Cortex of kidney (tissue), 1 donor: ENCODE measurements at places on chromosomes 7 and 10.

DNA sequence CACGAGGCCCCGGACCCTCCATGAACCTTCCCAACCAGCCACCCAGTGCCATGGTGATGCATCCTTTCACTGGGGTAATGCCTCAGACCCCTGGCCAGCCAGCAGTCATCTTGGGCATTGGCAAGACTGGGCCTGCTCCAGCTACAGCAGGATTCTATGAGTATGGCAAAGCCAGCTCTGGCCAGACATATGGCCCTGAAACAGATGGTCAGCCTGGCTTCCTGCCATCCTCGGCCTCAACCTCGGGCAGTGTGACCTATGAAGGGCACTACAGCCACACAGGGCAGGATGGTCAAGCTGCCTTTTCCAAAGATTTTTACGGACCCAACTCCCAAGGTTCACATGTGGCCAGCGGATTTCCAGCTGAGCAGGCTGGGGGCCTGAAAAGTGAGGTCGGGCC, 90.6 kb upstream of the PDCD4 start:
- DNase-seq, result no peak

DNA sequence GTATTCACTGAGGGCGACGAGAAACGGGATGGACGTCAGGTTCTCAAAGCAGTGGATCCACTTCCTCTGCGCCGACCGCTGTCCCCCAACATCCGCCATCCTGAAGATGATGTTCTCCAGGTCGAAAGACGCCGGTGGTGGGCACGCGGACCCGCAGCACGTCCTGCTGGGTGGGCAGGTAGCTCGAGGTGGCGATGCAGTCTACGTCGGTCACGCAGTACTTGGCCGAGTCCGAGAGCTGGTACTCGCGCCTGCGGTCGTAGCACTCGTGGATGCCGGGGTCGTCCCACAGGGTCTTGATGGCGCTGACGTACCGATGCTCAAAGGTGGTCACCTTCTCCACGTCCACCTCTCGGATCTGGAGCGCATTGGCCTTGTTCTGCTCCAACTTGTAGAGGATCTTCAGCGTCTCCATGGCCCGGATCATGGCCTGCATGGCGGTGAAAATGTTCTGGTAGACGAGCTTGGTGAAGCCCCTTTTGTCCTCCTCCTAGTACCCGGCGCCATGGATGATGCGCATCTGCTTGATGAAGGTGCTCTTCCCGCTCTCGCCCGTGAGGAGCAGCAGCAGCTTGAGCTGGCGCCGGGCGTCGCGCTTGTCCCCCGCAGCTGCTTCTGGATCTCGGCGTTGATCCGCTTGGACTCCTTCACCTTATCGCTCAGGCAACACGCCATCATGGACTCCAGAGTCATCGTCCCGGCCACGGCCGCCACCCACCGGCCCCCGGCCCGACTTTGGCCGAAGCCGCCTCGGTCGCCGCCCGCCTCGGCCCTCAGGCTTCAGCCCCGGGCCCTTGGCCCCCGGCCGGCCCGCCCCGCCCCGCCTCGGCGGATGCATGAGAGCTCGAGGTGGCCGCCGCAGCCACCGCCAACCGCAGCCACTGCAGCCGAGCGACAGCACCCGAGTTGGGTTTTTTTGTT, 122.9 kb upstream of the KCTD7 start:
- no peak for DNase-seq

DNA sequence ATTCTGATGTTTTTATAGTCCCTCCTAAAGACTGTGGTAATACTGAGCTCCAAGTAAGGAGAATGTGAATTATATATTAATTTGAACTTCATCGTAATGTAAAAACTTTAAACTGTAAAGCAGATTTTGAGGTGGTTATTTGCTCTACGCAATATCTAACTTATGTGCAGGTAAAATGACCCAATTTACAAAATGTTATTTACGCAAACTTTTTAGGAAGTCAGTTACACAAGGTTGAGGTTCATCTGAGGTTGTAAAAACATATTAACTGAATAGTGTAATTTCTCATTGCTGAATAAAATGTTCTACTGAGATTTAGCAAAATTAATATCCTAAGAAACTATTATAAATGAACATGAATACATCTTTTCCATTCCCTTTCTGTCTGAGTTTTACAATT, 15.8 kb downstream of the GLCCI1 start:
- no peak for DNase-seq

DNA sequence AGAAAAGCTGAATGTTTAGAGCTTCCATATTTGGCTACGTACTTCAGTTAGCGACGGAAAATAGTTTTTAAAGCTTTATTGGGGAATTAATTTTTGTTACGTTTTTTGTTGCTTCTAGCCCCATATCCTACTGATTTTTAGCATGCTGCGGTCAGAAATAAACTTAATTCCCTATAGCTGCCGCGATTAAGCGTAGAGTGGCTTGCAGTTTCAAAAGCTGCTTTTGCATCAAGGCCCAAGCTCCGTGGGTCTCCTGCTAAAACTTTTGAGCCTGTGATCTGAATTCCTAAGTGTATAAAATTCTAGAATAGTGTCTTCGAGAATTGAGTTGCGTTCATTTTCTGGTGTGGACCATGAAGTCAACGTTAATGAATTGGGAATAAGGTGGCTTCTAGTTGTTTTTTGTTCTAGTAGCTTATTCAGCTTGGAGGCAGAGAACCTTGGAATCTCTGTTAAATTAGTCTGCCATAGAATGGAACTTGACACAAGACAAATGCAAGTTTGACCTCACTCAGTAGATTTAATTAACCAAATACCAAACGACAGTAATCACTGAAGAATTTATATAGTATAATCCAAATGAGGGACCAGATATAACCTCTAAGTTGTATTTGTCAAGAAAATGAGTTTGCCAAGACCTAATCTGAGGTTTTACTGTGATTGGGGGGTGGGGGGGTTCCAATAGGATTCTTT, 977 bp downstream of the CALU start:
- DNase-seq, result no peak

DNA sequence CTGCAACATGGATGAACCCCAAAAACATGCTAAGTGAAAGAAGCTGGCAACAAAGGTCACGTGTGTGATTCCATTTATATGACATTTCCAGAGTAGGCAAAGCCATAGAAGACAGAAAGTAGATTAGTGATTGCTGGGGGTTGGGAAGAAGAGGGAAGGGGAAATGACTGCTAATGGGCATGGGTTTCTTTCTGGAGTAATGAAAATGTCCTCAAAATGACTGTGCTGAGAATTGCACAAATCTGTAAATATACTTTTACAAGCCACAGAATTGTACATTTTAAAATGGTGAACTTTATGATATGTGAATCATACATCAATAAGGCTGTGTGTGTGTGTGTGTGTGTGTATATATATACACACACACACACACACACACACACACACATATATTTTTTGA, 15.8 kb downstream of the MMS19 start:
- no peak for DNase-seq
